Activated CD8-positive, alpha-beta memory T cell treated with anti-CD3 and anti-CD28 coated beads for 24 hours (primary cell): ENCODE measurements at places on chromosomes 12 and 14.

DNA sequence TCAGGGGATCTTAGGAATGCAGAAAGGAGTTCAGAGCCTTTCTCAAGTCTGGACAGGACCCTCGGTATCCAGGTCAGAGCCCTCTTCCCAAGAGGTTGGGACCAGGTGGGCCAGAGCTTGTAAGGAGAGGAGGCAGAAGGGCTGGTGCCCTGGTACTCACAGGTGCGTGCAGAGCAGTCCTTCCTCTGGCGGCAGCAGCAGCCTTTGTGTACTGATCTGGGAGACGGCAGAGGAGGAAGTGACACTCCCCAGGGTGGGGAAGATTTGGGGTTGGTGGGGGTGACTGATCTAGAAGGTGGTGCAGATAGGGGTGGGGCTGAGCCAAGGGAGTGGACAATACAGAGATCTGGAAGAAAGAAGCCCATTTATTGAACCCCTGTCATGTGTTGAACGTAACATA, at the start of gene ITGB7:
ITGB7 (minus strand) TSS at position 210 of the 400 bp plus-strand sequence. CDS start 6,808 bp downstream, outside the sequence.
- peak; percentile 84 for DNase-seq

DNA sequence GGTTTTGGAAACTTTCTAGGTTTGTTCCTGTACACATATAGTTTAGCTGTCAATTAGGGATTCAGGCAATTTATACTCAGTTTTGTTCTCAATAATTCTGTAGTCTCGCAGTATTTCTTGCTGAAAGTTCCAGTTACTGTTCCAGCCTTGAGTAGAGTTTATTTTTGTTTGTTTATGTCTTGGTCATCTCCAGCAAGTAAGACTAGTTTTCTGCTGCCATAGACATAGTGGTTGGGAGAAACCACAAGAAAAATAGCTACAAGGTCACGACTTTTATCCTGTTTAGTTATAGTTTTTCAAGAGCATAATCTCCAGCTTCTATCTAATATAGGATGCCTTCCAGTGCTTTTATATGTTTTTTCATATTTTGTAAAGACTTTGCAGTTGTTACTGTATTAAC, 99.6 kb upstream of the FOXG1 start:
- no peak for DNase-seq

GRCh38 chr14:61965030-61965745, 203.0 kb downstream of the SNAPC1 start:
- no peak for DNase-seq

GRCh38 chr12:98471085-98471484, 44.3 kb upstream of the TMPO start:
- DNase-seq = peak; percentile 9

DNA sequence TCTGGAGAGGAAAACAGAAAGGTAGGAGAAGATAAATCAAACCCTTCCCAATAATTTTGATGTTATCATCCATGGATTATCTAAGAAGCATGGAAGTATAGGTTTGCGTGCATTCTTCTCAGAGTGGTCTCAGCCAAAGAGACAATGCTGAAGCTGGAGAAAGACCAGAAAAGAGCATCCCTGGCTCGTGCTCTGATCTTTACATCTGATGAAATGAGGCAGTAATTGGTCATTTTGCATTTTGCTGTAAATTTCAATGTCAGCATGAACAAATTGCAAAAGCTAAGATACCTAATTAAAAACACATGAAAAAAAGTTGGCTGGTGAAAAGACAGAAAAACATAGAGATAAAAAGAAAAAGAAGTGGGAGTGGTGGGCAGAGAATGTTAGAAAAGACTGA, 252.4 kb downstream of the ITPR2 start:
- no peak for DNase-seq

- DNase-seq = no peak
Observed at GRCh38 chr12:80470403-80470802, 26.4 kb downstream of the PTPRQ start.

GRCh38 chr12:65725376-65725775, 98.9 kb upstream of the HMGA2 start:
- no peak for DNase-seq
